ENCODE measurements at places on chromosomes 3 and 15.

- DNase-seq, result no peak
Observed at GRCh38 chr3:132145833-132146232, 111.0 kb upstream of the CPNE4 start.

GRCh38 chr3:177812492-177812891 is 615.2 kb upstream of the TBL1XR1 start:
- DNase-seq, result no peak

DNA sequence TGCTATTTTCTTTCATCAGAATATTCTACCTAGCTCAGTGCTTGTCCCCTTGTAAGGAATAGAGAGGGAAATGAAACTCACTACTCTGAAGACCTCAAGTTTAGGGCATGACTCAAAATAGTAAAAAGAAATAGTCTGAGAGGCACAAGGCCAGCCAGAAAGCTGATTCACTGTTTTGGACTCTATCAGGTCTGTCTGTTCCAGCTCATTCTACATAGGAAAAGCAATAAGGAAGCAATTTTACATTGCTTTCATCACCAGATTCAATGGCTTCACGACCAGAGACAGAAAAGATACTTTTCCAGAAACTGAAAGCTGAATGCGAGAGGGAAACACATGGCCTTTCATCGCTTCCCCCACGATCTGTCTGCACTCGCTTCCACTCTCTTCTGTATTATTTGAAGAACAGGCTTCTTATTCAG is 276.0 kb downstream of the GBE1 start:
- DNase-seq, result peak; percentile 1

DNA sequence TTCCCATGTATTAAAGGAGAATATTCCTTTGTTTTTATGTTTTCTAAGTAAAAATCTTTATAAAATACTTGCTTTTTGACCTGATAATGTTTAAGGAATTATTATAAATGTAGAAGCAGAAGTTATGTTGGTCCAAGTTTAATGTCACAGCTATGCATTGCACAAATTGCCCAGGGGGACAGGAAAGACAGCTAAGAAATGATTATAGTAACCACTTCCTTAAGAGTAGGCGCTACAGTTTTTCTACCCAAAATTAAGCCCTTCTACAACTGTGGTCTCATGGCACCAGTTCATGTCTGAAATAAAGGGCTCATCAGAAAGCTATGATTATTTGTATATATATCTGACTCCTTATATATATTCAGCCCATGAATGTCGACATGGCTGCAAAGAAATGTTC is 176.4 kb downstream of the GBE1 start:
- DNase-seq, result no peak

GRCh38 chr3:21542656-21543379 is 208.2 kb downstream of the ZNF385D start:
- DNase-seq, result no peak

- DNase-seq, result no peak
Observed at GRCh38 chr3:177441276-177441812, 244.1 kb upstream of the TBL1XR1 start.

DNA sequence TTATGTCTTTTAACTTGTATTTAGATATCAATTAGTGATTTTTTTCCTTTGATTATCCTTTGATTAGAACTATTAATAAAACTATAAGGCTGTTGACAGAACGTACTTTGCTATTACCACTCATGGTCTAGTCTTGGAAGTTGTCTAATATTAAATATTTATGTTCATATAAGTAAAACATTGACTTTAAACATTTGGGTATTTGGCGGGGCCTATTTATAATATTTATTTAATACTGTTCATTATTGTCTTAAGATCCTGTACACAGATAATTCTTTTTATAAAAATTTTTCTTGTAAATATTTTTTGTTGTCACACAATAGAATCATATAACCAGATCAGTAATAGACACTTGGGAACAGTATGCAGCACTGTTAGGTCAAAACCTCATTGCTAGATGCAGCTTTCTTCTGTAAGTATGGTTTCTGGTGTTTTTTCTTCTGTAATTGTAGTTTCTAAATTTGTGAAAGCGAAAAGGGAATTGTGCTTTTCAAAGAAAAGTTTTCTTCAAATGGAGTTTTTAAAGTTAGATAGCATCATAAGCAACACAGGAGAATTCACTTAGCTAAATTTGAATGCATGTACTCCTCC is 93.4 kb downstream of the FNDC3B start:
- no peak for DNase-seq

DNA sequence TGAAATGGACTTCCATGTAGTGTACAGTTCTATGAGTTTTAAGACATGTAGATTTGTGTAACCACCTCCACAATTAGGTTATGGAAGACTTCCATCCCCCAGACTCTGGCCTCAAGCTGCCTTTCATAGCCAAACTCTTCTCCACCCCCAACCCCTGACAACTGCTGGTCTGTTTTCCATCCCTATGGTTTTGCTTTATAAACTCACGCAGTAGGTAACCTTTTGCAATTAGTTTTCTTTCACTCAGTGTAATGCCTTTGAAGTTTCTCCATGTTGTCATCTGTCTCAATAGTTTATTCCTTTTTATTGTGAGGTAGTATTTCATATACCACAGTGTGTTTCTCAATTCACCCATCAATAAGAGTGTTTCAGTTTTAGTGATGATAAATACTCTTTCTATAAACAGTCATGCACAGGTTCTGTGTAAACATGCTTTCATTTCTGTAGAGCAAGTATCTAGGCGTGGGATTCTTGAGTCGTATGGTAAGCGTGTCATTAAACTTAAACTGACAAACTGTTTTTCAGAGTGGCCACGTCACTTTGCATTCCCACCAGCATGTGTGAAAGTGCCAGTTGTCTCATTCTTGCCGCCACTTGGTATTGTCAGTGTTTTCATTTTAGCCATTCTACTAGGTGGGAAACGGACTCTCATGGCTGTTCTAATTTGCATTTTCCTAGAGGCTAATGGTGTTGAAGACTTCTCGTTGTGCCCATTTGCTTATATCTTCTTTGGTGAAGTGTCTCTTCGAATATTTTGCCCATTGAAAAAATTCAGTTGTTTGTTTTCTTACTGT is 47.3 kb upstream of the ALDH1A3 start:
- DNase-seq, result no peak

DNA sequence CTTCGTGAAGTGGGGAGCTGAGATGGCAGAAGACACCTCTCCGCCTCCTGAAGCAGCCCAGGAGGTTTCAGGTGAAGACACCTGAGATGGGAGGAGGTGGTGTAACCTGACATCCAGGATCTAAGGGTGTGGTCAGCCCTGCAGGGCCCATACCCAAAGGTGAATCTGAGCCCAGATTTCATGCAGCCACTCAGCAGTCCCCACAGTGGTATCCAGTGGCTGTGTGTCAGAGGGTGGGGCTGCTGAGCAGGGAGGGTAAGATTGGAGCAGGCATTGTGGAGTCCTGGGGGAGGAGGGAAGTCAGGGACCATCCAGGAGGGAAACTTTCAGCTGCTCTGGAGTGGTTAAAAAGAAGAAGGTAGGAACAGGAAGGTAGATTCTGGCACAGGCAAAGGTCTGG is 46.0 kb upstream of the SMAD6 start:
- DNase-seq, result no peak

GRCh38 chr3:94373456-94373855 is 310.6 kb downstream of the NSUN3 start:
- DNase-seq, result no peak

- DNase-seq, result no peak
Observed at GRCh38 chr15:70251246-70251990, 153.7 kb upstream of the TLE3 start.

DNA sequence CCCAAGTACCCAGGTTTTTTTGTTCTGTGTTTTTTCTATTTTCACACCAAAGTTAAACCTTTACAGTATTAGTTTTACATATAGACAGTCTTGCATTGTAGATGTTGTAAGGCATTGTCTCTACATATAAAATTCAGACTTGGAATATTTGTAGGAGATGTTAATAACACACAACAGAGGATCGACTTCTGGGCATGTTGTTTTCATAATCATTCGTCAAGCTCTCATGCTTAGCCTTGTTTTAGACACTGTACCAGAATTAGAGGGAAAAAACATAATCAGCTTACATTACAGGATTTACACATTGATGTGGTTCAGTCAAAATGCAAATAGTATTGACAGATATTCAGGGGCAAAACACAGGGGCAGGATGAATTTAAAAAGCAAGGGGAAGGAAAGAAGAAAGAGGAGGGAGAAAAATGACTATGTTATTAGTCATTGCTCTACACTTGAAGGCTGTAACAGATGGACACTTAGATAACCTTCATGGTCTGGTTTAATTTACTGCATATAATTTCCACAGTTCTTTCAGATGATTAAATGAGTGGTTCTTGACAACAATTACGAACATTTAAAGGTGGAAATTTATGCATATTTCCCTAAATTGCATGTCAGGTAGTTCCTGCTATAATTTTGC is 7.5 kb downstream of the CMSS1 start:
- DNase-seq, result no peak

DNA sequence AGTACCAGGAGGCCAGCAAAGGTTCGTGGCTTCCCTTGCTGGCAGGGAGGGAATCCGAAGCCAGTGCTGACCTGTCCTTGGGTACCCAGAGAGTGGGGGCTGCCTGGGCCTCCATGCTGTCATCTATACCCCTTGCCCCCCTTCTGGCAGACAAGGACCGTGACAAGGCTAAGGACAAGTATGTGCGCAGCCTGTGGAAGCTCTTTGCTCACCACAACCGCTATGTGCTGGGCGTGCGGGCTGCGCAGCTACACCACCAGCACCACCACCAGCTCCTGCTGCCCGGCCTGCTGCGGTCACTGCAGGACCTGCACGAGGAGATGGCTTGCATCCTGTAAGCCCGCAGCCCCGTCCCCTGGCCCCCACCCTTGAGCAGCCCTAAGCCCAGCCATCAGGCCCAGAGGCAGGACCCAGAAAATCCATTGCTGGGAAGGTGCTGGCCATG is 2.8 kb downstream of the FES start:
- DNase-seq, result no peak

DNA sequence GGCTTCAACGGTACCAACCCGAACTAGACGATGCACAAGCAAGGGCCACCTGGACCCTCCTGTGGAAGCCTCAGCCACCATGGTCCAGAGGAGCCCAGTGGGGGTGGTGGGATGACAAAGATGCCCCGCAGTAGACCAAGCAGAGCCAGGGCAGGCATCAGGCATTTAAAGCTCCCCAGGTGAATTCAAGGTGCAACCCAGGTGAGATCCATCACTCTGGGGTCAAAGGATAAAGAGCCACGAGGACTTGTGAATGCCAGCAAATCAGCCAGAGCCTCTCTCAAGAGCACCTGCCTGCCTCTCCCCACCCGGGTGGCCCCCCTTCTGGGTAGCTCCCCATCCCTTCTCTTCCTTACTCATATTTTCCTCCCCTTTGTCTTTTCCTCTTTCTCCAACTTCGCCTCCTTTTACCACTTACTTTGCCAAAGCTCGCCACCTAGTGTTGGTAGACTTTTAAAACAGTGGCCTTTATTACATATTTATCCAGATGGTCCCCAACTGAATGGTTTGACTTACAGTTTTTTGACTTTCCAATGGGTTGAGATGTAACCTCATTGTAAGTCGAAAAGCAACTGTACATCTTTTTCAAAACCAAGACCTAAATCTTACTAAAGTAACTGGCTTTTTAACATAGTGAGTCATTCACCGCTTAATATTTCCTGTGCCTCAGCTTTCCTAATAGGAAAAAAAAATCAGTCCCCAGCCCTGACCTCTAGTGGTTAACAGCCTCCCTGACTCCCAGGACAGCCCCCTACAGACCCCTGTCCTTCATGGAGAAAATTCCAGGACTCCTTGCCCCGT is 18.8 kb downstream of the PLA2G4F start:
- peak; percentile 43 for DNase-seq

DNA sequence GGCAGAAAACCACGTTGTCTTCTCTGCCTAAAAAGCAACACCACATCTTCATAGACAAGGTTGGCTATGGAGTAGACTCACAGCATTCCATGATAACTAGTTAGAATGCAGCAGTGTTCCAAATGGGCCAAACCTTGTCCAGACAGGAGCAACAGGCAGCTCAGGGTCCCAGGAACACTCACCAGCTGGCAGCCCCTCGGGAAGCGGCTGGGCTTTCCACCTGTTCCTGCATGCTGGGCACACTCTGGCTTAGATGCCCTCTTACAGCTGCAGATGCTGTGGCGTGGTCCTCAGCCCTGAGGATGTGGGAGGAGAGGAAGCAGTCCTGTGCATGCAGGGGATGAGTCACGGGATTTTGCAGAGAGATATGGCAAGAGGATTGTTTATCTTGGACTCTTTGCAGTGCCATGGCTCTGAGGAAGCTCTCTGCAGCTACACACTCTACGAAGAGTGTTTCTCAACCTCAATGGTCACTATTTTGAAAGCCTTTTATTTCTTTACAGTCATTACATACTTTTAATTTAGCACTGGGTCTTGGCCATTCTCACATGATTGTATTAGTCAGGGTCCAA is 11.3 kb downstream of the NRROS start:
- DNase-seq, result no peak

GRCh38 chr15:90318591-90318990 is 33.5 kb upstream of the ZNF774 start:
- DNase-seq, result no peak

DNA sequence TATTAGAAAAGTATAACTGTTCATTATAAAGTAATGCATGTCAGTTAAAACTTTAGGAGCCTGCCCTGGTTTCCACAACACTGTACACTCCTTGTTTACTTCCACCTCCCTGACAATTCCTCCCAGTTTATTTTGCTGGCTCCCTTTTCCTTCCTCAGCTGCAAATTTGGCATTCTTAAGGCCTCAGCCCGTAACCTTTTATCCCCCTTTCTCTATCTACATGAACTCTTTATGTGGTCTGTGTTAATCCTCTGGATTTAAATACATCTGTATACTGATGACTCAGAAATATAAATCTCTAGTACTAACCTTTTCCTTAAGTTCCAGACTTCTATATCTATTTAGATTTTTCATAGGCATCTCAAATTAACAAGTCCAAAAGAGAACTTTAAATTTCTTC is 143.6 kb downstream of the OTOL1 start:
- no peak for DNase-seq

GRCh38 chr15:59260090-59260489 is 53.4 kb downstream of the LDHAL6B start:
- no peak for DNase-seq

- no peak for DNase-seq
Observed at GRCh38 chr15:98402486-98402885, 245.9 kb upstream of the IGF1R start.

- peak; percentile 37 for DNase-seq
Observed at GRCh38 chr3:108221393-108221792, 831 bp downstream of the IFT57 start.

GRCh38 chr15:94247789-94248638 is 16.7 kb downstream of the MCTP2 start:
- DNase-seq, result no peak

GRCh38 chr3:11587766-11588165 is 55.9 kb downstream of the VGLL4 start:
- DNase-seq, result no peak

DNA sequence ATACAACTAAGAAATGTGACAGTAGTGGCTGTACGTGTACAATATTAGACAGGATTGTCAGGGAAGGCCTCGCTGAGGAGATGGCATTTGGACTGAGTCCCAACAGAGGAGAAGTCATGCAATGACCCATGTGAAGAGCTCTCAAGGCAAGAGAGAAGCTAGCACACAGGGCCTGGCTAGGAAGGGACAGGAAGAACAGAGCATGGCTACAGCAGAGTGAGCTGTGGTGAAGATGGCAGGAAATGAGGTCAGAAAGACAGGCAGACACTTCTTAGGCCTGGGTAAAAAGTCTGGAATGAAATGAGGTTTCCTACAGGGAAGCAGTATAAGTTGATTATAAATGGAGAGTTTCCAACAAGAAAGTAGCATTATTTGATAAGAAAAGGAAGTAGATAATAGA is 33.2 kb upstream of the LEKR1 start:
- no peak for DNase-seq
